Bronchial epithelial cell (primary cell): ENCODE measurements at places on chromosomes 16 and 17. TPM values are rescaled to one million over a fixed set of nuclear protein-coding genes. Genes with fewer than 3 reads are reported as not detected.

OR1A1 gene
- total RNA-seq = not detected in 2 replicates

PDILT gene
- not detected in 2 replicates for total RNA-seq

CENPV gene
- 5.1 and 17.4 TPM in 2 replicates for total RNA-seq

P2RX5 gene
- 0.38 and 0.53 TPM in 2 replicates for total RNA-seq

- DNase-seq = no peak
These were observed 5.8 kb downstream of the GPT2 start for GRCh38 chr16:46889942-46890300.

DNA sequence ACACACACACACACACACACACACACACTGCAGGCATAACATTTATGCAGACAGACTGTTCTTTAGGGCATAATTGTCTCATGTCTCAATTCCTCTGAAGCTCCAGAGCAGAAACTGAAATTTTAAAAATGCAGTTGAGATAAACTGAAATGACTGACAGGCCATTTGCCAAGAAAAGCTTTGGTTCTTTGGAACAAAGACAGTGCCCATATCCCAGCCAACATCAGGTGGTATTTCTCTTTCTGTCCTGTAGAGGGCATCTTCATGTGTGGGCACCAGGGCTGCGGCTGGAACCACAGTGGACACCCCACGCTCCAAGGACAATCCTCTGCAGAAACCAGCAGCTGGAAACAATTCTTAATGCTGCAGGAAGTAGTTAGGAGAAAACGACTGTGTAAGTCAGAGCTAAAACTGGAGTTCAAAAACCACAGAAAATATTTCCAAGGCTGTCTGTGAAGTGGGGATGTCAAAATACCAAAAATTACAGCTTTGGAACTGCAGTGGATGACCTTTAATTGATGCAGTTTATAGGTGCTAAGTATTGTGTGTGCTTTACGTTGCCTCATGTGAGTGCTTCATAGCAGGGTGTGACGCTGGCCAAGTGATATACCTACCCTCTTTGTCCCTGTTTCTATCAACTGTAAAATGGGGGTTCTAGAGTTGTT lies 10.6 kb upstream of the MEFV start:
- DNase-seq = no peak

- no peak for DNase-seq
These were observed 640.1 kb upstream of the CDH8 start for GRCh38 chr16:62676306-62676705.

DNA sequence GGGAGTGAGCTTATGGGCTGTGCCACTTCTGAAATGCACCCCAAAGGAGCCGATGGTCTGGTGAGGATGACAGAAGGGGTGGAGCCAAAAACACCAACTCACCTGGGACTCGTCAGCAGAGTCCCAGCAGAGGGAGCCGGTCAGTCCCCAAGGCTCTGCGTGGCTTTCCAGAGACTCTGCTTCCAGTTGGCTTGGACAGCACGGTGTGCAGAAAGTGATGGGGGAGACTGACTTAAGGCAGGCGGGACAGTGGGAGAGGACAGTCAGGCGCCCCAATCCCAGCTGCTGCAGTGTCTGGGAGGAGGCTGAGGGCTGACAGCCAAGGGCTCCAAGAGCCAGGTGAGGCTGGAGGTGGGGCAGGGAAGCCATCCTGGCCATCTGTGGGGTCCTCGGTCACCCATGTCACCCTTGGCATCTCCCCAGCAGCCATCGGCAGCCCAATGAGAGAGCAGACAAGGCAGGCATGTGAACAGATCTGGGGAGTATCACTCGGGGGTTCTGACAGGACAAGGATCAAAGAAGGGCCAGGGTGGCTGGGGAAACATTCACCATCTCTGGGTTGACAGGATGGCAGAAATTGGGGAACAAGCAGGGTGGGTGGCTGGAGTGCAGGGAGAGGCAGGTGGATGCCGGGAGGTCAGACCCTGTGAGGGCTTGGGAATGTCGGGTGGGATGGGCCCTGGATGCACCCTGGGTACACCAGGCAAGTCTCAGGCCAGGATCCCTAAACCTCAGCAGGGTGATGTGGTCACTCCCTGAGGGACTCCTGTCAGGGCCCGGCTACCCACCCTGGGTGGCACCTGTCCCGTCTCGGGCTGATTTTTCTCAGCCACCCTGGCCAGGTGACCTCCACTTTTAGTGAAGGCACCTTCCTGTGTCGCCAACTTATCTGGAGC lies 8.9 kb upstream of the KRTAP17-1 start:
- peak; percentile 50 for DNase-seq

- no peak for DNase-seq
These were observed 73.9 kb upstream of the ATF7IP2 start for GRCh38 chr16:10312008-10312407.

- no peak for DNase-seq
These were observed 89.2 kb downstream of the ABCC6 start for GRCh38 chr16:16133943-16134604.

DNA sequence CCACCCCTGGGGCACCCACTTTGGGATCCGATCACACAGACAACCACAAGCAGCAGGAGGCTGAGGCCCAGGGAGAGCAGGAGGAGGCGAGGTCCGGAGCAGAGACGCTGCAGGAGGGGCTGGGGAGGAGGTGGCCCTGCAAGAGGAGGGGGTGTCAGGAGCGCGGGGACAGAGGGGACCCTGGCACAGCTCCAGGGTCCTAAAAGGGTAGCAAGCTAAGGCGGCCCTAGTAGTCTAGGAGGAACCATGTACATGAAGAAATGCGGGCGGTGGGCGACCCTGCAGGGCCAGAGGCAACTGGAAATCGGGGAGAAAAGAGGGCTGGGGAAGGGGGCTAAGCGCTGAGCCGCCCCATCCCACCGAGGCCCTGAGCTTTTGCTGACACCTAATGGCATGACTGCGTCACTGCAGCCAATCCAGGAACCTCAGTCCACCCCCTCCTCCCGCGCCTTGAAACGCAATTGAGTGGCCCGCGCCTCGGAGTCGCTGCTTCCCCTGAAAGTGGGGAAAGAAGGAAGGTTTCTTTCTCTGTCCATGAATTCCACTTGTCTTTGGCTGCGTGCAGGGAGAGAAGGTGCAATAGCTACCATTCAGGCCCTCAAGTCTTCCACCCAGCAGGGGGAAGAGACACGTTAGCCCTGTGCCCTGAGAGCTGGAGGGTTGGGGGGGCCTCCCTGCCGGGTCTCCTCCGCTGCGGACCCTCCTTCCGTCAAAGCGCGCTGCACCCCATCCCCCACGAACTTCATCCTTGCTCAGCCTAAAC lies 1.8 kb downstream of the ASGR1 start:
- DNase-seq = peak; percentile 41

DNA sequence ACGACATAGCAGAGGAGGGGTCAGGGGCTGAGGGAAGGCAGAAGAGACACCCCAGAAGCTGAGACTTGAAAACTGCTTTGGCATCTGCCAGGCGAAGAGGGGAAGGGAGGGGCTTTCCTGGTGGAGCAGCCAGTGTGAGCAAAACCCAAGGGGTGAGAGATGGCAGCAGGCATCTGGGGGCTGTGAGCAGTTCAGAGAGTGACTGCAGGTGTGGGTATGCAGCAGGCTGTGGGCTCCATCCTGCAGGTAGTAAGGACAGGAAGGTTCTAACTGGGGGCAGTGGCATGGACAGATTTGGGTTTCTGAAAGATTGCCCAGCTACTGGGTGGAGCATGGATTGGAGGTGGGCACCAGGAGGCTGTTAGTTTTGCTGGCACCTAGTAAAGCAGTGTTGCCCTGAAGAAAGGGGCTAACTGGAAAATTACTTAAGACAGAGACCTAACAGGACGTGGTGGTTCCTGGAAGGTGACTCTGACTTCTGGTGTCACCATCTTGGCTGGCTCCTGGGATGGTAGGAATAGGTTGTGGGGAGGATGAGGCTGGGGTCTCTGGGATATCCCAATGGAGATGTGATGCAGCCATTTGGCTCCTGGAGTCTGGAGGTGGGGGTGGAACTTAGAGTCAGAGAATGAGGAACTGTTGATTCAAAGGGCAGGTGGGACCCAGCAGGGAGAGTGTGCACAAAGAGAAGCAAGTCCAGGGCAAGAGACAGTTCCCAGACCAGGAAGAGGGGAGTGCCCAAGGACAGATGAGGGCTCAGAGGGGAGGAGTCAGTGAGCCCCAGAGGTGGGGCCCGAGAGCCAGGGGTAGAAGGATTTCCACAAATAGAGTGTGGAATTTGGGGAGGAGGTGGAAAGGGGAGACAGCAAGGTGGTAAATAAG lies 11.2 kb downstream of the BCL7C start:
- DNase-seq = no peak

- no peak for DNase-seq
These were observed 1.1 kb downstream of the ZFHX3 start for GRCh38 chr16:73046849-73047214.
